ENCODE measurements at places on chromosomes 6 and 20.

DNA sequence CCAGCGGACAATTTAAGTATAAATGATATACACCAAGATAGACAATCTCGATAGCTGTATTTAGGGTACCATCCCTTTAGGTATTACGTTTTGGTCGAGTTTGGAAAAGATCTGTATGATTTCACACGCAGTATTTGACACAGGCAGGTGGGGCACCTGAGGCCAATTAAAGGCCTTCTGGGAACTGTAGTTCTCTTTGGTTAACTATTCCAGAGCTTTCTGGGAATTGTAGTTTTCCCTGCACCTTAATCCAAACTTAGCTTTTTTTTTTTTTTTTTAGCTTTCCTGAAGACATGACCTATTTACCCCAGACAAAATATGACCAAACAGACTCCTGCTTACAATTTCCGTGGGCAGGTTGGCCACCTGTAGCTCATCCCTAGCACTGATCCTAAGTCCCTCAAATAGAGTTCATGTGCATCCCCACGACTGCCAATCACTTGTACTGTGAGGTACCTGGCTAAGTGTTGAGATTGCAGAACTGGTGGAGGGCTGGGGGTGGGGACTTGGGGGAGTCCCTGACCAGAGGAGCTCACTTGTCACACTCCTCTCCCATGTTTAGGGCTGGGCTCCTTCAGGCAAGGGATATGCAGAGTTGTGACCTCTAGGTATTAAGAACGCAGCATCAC lies 999 bp upstream of the EHMT2 start:
- peak; percentile 31 for DNase-seq

GRCh38 chr20:44961870-44962267 lies 1.7 kb upstream of the TOMM34 start:
- no peak for DNase-seq

- no peak for DNase-seq
Observed at GRCh38 chr6:148775161-148775560, 28.3 kb downstream of the UST start.

- DNase-seq, result no peak
Observed at GRCh38 chr20:59297686-59298085, 2.7 kb upstream of the EDN3 start.

DNA sequence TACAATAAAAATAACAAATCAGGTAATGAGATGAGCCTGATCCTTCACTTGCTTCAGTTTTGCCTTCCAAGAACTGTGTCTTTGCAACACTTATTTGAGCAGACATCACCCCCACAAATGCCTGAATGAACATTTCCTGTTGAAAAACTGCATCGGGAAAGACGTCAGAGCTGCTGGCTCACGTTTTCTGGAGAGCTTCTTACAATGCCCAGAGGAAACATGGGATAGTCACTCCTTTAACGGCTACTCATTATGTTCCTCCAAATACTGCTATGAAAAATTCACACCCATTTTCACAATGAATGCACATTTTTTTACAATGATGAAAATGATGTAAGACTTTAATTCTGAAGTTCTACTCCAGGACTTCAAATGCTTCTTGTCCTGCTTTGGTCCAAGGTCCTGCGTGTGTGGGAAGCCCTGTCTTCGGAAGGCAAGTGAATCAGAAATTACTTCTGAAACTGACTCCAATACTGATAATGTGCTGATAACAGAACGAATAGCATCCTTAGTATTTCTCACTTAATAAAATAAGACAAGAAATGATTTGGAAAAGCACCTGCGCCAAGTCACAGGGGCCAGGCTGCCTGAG lies 238.0 kb downstream of the ANKRD60 start:
- no peak for DNase-seq

DNA sequence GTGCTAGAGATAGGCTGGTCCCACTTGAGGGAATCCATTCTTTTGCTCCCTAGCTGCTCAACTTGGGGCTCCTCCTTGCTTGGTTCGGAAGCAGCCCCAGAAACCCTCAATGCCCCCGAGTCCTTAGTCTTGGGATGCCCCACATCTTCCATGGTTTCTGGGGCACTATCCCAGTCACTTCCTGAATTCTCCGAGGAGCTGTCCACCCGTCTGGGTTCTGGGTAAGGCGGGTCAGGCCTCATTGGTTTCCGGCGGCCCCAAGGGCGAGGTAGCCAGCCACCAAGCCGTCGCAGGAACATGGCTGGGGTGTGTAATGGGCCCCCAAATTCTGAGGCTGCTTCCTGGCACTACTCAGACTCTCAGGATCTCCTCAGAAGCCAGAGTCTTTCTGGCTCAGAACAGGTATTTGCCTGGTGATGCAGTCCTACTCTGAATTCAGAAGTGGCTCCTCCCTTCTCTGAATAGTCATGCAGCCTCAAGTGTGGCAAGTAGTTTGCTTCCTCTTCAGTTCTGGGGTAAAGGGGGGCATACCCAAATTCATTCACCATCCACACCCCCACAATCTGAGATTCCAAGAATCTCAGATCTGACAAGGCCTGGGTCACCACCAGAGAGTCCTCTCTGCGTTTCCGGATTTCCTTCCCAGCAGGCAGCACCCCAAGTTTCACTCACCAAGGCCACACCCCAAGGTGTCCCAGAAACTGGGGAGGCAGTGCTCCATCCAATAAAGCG lies 763 bp downstream of the C6orf47 start:
- peak; percentile 0 for DNase-seq

GRCh38 chr20:48471759-48472408 lies 355.9 kb downstream of the PREX1 start:
- no peak for DNase-seq

DNA sequence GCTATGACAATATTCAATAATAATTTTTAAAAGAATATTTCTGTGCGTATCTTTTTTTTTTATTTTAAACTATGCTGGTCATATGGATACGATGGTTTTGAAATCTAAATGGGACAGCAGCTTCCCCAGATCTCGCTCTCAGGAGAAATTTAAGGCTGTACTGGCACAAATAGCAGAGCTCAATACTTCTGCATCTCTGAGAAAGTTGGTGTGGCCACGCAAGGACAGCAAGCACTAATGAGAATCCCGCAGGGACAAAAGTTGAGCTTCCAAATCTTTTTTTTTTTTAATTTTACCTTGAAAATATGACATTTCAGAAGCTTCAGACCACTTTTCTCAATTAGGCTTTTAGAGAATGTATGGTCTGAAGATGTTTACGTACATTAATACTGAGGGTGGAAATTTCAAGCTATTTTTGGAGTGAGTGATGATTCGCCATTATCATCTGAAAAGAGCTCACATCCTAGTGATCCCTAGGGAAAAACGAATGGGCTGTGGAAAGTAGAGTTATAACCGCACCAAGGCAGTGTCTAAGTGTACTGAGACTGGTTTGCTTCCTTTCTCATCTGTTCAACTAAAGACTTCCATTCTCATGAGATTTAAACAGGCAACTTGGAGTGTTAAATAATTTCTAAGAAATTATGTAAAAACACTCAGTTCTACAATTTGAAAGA lies 840.0 kb downstream of the C6orf118 start:
- DNase-seq, result no peak

DNA sequence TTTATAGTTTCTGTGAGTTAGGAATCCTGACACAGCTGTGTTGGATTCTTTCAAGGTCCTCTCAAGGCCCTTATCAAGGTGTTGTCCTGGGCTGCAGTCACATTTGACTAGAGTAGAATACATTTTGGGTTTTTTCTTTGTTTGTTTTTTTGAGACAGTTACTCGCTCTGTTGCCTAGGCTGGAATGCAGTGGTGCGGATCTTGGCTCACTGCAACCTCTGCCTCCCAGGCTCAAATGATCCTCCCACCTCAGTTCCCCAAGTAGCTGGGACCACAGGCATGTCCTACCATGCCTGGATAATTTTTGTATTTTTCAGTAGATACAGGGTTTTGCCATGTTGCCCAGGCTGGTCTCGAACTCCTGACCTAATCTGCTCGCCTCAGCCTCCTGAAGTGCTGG lies 15.7 kb downstream of the NFYA start:
- DNase-seq, result no peak

GRCh38 chr20:17873410-17874270 lies 95.0 kb downstream of the SNX5 start:
- DNase-seq, result peak; percentile 14

DNA sequence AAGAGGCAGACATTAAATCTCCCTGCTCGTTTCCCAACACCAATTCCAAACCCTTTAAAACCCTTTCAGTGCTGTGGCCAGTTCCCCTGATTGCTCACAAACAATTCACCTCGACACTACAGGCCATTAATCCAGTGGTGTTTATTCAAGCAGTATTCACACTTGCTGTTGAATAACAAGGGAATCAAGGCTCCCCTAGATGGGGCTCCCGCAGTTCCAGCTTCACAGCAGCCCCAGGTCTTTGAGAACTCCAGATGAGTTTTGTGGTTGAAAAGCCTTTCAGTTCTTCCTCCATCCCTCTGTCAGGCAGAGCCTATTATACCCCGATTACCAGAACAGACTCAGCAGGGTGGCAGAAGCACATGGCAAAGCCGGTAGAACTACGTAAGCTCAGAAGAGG lies 36.2 kb downstream of the JAG1 start:
- no peak for DNase-seq

DNA sequence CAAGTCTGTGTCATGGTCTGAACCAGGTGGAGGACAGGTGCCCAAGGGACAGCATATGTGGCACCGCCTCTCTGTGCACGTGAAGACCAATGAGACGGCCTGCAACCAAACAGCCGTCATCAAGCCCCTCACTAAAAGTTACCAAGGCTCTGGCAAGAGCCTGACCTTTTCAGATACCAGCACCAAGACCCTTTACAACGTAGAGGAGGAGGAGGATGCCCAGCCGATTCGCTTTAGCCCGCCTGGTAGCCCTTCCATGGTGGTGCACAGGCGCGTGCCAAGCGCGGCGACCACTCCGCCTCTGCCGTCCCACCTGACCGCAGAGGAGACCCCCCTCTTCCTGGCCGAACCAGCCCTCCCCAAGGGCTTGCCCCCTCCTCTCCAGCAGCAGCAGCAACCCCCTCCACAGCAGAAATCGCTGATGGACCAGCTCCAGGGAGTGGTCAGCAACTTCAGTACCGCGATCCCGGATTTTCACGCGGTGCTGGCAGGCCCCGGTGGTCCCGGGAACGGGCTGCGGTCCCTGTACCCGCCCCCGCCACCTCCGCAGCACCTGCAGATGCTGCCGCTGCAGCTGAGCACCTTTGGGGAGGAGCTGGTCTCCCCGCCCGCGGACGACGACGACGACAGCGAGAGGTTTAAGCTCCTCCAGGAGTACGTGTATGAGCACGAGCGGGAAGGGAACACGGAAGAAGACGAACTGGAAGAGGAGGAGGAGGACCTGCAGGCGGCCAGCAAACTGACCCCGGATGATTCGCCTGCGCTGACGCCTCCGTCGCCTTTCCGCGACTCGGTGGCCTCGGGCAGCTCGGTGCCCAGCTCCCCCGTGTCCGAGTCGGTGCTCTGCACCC lies 109.5 kb upstream of the RAB32 start:
- DNase-seq, result no peak

DNA sequence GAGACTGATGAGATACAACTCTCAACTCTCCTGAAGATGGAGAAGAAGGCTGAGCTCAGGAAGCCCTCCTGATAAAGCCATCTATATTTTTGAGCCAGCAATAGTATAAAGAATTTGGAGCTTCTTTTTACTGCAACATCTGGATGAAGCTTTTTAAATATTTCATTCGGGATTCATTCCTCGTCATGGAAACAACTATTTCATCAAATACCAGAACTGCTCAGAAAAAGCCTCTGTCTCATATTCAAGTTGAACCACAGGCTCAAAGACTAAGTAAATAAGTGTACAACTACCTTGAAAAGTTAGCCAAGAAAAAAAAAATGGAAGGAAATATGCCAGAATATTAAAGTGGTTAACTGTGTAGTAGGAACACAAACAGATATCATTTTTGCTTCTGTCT lies 37.8 kb downstream of the PTPRT start:
- DNase-seq, result no peak

- DNase-seq, result no peak
Observed at GRCh38 chr6:16442031-16442430, 203.6 kb downstream of the GMPR start.

DNA sequence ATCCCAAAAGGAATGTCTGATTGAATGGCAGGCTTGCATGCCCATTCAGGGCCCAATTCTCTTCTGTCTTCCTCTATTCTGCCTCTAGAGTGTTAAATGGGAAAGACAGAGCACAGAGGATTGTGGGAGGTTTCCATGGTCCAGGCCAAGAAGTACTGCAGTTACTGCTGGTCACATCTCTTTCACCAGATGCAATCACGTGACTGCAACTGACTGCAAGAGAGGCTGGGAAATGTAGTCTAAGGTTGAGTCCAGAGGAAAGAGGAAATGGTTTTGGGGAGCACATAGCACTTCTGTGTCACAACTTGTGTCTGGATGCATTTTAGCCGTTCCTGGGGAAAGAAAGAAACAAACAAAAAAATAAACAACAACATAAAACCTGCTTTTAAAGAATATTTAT lies 336.4 kb upstream of the BTBD3 start:
- DNase-seq, result no peak

DNA sequence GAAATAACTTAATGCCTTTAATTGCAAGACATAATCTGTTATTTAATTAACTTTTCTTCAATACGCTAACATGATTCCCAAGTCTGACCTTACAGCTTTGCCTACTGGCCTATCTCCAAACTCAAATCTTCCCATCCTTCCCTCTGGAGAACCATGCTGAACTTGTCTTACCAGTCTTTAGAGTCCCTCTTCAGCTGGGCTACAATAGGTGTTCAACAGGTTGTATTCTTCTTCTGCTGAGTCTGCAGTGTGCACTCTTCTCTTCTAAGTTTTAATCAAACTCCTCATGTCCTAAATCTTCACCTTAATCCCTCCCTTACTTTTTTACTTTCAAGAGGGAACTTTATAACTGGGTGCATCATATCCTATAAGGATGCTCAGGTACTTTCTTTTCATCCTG lies 75.5 kb upstream of the TINAG start:
- DNase-seq, result no peak

DNA sequence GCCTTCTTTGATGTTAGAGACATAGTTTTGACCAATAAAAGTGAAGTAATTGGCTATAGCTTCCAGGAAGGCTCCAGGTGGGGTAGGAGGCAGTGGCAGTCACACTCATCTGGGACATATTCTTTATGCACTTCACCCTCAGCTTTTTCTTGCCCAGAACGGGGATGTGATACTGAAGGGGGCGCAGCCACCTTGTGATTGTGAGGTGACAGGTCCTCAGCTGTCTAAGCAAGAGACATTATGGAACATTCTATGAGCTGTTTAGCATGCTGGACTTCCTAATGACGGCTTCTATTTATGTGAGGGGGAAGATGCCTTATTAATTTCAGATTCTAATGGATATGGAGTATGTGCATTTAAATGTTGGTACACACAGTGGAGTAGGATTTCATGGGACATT lies 151.3 kb upstream of the ZFP64 start:
- DNase-seq, result no peak
